EL (cell line): ENCODE measurements at places on chromosomes 16 and 17.

GRCh38 chr16:85491058-85491771, 121.9 kb upstream of the GSE1 start:
- DNase-seq = no peak

DNA sequence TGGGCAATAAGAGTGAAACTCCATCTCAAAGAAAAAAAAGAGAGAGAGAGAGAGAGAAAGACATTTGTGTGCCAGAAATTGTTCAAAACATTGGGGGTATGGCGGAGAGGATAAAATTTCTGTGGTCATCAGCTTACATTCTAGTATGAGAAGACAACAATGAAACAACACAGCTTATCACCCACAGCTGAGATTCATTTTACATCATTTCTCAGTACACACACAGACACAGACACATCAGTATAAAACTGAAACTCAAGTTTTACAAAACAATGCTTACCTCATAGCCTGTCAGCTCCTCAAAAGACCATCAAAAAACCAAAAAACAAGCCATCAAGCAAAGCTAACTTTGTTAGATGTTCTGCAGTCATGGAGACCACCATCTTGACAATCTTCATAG, 31.4 kb upstream of the CNEP1R1 start:
- DNase-seq = no peak

- no peak for DNase-seq
Observed at GRCh38 chr16:66578651-66579531, at the start of gene CMTM2. TSS of gene CMTM2 (plus strand) at chr16:66579463. CDS start at chr16:66579608, 145 bp downstream.

DNA sequence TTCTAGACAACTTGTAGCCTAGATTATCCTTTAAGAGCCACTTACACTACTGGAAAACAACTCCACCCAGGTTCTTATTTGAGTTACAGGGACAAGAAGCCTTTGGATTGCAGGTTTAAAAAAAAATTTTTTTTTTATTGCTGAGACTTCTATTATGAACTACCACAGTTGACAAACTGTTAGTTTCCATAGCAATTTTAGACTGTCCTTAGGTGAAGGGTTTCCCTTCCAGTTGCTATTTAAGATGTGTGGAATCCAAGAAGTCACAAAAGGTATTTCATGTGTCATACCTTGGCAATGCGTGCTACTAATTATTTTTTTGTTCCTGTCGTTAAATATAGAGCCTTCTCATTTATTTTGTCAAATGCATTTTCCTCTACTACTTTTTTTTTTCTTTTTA, 253.2 kb downstream of the PRKCA start:
- no peak for DNase-seq

DNA sequence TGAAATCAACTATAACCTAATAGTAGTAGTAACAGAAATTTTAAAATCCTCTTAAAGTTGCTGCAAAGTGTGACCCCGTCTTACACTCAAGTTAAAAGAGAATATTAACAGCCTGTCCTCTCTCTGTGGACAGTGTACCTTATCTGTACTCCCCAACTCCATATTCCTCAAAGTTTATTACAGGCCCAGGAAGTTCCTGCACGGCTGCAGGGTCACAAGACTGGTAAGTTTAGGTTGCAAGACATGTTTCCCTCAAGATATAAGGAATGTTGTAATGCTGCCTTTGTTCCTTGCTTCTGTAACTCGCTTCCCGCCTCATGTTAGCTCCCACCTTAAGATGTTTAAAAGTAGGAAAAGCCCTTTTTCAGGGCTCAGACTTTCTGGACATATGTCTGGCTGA, 72.2 kb downstream of the ITFG1 start:
- no peak for DNase-seq

GRCh38 chr17:80604009-80604669, 59.5 kb downstream of the RPTOR start:
- no peak for DNase-seq

GRCh38 chr16:27129401-27129800, 62.7 kb downstream of the C16orf82 start:
- no peak for DNase-seq

GRCh38 chr16:27235938-27236245, 32.6 kb downstream of the KDM8 start:
- no peak for DNase-seq

- no peak for DNase-seq
Observed at GRCh38 chr16:51940183-51940582, 606.8 kb downstream of the TOX3 start.

DNA sequence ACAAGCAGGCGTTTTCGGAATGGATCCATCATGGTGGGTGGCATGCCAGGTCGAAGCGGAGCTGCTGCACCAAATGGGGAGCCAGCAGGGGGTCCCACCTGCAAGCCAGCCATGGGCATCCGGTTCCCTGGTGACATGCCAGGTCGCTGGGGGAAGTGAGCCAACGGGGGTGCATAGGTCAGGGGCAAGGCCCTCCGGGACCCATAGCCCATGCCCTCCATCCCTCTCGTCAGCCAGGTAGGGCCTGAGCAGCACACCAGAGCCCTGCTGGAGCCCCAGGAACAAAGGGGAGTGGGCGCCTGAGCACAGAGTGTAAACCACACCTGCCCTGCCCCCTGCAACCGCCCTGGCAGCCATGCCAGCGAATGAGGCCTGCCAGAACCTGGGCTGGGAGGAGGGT, 5.0 kb downstream of the SMARCD2 start:
- DNase-seq = no peak

DNA sequence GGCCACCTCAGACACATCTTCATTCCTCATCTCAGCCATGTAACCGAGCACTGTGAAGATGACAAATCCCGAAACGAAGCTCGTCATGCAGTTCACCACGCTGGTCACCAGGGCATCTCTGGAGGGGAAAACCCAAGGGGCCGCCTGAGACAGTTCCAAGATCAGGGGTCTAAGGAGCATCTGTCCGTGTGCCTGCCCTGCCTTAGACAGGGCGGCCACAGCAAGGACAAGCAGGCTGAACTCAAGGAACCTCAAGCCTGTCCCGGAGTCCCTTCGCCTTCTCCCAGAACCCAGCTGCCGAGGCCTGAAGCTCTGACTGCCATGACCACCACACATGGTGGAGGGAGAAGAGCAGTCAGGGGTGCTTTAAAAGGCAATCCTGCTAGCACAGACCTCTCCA, 22.7 kb downstream of the SLC6A4 start:
- no peak for DNase-seq

GRCh38 chr16:62829607-62830006, 793.4 kb upstream of the CDH8 start:
- DNase-seq = no peak

DNA sequence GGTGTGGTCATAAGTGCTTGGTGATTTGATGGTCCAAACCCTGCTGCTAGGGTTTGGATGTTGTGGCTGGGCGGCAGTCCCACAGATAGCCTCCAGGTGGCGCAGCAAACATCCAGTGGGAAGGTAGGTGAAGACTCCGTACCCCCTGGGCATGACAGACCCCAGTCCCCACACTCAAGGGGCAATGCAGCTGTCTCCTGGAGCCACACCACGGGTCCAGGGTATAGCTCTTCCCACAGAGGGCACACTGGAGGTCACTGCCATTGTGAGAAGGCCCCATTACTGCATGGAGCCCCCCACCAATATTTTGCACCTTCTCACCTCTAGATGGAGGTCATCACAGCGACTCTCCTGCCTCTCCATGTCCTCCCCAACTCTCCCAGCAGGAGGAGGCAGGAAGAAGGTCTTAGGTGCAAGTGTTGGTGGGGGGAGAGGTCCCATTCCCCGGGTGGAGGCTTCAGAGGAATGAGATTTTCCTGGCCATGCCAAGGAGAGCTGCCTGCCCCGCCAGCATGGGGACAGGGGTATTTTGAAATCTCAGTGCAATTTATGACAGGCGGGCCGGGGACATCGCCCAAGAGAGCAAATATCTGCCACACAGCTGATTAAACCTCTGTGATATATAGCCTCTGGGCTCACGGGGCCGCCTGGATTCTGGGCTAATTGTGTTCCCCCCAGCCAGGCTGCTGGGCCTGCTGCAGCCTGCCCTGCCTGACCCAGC, 17.1 kb upstream of the C17orf113 start:
- peak; percentile 54 for DNase-seq

DNA sequence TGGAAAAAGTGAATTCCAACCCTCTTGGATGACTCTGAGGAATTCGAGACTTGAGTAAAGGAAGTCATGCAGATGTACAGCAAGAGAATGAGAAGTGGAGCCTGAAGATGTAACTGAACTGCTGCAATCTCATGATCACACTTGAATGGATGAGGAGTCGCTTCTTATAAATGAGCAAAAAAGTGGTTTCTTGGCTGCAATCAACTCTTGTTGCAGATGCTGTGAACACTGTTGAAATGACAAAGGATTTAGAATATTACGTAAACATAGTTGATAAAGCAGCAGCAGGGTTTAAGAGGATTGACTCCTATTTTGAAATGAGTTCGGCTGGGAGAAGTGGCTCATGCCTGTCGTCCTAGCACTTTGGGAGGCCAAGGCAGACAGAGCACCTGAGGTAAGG, 25.5 kb downstream of the ASPA start:
- DNase-seq = no peak

GRCh38 chr16:58114827-58115825, 14.1 kb downstream of the CFAP20 start:
- DNase-seq = no peak

- no peak for DNase-seq
Observed at GRCh38 chr17:79203016-79203415, 128.4 kb downstream of the ENGASE start.

GRCh38 chr16:50992350-50993032, 158.6 kb downstream of the SALL1 start:
- no peak for DNase-seq

- no peak for DNase-seq
Observed at GRCh38 chr17:36978810-36979564, 30.2 kb downstream of the AATF start.

GRCh38 chr17:79147746-79148506, 73.3 kb downstream of the ENGASE start:
- no peak for DNase-seq

DNA sequence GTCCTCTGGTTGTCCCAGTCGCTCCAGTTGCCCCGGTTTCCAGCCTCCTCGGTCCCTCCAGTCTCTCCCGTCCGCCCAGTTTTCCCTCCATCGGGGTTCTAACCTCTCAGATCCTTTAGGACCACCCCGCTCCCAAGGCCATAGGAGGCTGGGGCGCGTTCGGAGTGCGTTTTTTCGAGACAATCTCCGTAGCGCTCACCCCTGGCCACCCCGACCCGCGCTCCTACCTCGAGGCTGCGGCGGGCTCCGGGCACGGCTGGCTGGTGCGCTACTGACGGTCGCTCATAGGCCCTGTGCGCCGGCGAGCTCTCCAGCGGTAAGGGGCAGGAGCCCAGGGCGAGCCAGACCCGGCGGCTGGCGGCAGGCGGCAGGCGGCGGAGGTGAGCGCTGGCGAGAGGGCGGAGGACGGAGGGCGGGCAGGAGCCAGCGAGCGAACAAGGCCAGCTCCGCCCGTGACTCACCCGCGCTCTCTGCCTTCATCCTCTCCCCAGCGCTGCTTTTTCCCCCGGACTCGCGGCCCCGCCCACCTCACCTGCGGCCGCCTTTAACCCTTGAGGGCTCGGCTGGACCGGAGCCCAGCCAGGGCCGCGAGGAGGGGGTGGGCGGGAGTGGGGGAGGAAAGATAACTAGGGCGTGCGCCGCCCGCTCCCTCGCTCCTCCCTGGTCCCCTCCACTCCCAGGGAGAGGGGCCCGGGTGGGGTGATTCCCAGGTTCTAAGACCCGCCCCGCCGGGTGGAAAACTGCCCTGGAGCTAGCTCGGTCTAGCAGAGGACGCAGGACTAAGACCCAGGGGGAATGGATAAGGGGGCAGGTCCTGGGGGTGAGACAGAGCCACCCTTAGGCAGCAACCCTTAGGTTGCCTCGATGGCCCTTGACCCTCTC, at the start of gene SP6:
Gene SP6 (minus strand): TSS at position 472 of the 882 bp plus-strand sequence. CDS start 2,734 bp downstream, outside the sequence.
- DNase-seq = peak; percentile 79

DNA sequence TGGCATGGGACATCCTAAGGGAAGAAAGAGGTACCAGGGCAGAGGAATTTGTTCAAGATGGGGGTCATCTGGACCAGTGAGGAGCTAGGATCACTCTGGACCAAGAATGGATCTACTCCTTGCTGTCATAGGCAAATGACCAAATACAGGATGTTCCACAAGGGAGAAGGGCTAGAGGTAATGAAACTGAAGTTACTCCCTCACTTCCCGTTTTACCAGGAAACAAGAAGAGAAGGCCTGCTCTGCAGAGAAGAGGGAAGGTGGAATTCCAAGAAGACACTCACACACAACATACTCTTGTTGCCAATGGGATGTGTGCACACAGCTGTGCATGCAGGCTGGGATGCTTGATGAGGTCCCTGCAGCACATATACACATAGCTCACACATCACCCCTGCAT, 38.6 kb downstream of the NEUROD2 start:
- no peak for DNase-seq

GRCh38 chr17:50135316-50136095, 5.5 kb upstream of the SAMD14 start:
- DNase-seq = no peak
